Stimulated activated naive B cell treated with anti-CD40 and anti-IgM and Interleukin-4, amounts not matched to agents 10 μg/mL and 1 μg/mL and 100 μg/mL, for 72 hours (primary cell): ENCODE measurements at places on chromosomes 5 and 9.

GRCh38 chr9:14722391-14723035 is at the start of gene CER1:
CER1 (minus strand) TSS chr9:14722733; CDS start chr9:14722672, 61 bp downstream.
- DNase-seq: no peak

GRCh38 chr5:58462623-58463230 is 2.8 kb upstream of the PLK2 start:
- no peak for DNase-seq

GRCh38 chr5:151382576-151382975 is 35.2 kb upstream of the SLC36A2 start:
- no peak for DNase-seq

DNA sequence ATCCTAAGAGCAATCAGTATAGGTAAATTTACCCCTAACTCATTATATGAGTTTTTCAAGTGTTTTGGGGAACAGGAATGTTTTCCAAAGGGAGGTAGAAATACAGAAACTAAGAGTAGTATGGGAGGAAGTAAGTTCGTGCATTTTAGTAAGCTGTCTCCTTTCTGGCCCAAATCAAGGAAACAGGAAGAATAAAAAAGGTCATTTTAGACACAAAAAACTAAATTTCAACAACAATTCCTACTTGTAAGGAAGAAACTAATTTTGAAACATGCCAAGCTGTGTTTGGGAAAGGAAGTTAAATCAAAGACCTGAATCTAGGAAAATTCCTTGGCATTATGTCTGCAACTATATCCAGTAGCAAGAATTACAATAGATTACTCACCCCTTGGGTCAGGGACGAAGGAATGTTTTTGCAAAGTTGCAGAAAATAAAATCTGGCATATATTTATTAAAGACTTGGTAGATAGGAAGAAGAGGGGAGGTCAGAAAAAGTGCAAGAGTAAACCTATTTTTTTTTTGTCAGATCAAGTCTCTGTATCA is 6.5 kb upstream of the RPS6 start:
- no peak for DNase-seq

GRCh38 chr5:13278148-13278547 is 666.3 kb downstream of the DNAH5 start:
- DNase-seq: no peak

GRCh38 chr5:31731710-31732301 is 92.9 kb downstream of the PDZD2 start:
- no peak for DNase-seq

GRCh38 chr5:140255460-140256157 is 47.3 kb downstream of the PFDN1 start:
- DNase-seq: no peak

GRCh38 chr5:180208038-180208434 is 975 bp downstream of the RASGEF1C start:
- no peak for DNase-seq

GRCh38 chr9:87081503-87081902 is 134.2 kb upstream of the GAS1 start:
- DNase-seq: no peak

DNA sequence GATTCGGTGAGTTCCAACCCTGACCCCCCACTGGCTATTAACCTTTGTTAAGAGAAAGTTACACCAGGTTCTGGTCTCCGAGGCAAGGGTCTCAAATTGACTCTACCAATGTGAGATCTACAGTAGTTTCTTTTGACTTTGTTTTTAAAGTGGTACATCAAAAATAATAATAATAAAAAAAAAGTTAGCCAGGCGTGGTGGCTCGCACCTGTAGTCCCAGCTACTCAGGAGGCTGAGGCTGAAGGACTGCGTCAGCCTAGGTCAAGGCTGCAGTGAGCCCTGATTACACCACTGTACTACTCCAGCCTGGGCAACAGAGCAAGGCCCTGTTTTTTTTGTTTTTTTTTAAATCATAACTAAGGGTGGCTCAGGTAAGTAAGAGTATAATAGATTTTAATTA is 1.0 kb upstream of the KLF9 start:
- DNase-seq: no peak

GRCh38 chr9:130423272-130423671 is 21.5 kb upstream of the ASS1 start:
- no peak for DNase-seq

DNA sequence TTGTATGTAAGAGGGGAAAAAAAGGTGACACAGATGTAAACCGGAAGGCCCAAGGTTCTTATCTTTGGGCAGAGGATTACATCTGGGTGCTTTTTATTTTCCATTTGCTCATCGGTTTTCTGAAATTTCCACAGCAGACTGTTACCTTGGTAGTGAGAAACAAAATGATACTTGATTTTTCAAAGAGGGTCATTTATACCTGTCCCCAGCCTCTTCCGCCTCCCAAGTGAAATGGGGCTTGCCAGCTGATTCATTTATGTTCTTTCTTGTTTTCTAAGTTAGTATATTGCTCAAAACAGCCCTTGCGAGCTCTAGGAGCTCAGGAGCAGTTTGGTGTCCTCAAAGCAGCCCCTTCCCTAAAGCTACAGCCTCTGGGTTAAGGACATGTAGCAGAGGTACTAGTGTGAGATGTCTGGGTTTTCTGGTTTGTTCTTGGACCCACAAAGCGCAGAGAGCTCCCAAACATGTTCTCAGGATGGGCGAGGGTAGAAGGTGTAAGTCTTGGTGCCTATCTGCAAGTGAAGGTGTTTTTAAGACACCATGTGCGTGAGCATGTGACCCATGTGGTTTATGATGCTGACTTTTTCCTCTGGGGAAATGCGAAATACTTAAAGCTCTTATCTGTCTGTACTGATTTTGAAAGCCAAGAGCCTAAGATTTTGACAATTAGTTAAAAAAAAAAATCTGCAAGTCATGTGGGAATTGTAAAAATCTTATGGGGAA is 38.3 kb downstream of the DAPK1 start:
- peak; percentile 26 for DNase-seq

DNA sequence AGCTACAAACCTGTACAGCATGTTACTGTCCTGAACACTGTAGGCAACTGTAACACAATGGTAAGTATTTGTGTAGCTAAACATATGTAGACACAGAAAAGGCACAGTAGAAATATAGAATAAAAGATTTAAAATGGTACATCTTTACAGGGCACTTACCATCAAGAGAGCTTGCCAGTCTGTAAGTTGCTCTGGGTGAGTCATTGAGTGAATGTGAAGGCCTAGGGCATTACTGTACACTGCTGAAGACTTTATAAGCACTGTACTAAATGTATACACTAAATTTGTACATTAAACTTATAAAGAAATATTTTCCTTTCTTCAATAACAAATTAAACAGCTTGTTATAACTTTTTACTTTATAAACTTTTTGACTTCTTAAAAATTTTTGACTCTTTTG is 20.5 kb downstream of the ADRB2 start:
- DNase-seq: no peak

DNA sequence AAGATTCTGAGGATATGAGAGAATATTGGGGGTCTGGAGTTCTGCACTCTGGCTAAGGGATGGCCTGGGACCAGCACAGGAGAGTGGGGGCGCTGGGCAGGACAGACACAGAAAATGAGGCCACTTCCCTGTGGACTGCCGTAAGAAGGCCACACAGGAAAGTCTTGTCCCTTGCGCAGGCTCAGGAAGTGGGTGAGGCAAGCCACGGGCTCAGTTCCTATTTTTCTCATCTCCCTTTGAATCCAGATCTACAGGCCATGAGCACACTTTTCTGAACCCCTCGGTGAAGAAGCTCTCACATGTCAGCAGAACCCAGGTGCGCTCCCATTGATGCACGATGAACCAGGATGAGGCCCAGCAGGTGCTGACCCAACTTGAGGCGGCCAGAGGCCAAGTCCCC is 207.4 kb downstream of the AGTPBP1 start:
- no peak for DNase-seq

GRCh38 chr5:34490506-34491250 is 165.4 kb upstream of the RAI14 start:
- DNase-seq: no peak

- no peak for DNase-seq
Measured at GRCh38 chr5:96640696-96641095, 21.5 kb upstream of the CAST start.

DNA sequence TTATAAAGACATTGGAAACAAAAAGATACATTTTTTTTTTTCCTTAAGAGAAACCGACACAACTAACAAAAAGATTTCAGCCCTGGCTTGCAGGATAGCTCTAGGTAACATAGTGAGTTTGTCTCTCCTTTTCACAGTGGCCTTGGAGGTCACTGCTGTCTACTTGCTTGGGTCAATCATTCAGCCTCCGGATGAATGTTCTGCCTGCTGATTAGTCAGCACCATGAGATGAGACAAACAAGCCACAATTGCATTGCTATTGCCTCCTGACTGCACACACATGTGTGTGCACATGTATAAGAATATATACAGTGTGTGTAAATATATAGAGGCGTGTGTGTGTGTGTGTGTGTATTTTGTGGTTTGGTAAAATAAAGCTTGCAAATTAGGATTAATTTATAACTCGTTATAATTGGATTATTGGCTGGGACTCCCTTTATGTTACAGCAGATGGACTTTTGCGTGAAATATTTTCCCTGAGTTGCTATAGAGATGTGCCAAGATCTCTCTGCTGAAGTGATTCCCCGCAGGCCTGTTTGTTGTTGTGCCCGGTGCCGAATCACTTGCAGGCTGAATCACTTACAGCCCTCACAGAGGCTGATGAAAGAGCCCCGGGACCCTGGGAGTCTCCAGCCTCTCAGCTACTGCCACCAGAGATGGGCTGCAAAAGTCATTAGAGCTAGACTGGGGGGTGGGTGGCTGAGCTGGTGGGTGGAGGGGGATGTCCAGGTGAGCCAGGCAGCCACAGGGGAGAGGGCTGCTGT is 161.2 kb downstream of the FGF18 start:
- no peak for DNase-seq

DNA sequence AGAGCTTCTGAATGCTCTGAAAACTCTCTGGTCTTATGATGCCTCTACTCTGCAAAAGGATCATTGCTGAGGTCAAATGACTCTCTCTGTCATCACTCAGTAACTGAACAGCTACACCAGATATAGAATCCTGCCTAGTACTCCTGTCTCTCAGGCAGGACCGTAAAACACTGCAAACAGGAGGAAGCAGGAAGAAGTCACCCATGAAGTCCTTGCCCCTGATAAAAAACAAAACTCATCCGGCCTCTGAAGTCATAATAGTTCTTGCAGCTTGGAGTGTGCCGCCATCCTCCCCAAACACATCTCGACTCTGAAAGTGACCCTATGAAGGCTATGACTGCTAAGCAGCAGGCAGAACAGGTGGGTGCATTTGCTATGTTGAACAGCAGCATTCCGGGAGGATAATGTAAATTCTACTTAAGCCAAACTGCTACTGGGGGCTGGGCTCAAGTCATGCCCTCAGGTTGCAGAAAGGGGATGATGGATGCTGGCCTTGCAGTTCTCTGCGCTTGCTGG is 81.9 kb upstream of the FAM169A start:
- no peak for DNase-seq

GRCh38 chr9:25752398-25752797 is 74.2 kb upstream of the TUSC1 start:
- no peak for DNase-seq

DNA sequence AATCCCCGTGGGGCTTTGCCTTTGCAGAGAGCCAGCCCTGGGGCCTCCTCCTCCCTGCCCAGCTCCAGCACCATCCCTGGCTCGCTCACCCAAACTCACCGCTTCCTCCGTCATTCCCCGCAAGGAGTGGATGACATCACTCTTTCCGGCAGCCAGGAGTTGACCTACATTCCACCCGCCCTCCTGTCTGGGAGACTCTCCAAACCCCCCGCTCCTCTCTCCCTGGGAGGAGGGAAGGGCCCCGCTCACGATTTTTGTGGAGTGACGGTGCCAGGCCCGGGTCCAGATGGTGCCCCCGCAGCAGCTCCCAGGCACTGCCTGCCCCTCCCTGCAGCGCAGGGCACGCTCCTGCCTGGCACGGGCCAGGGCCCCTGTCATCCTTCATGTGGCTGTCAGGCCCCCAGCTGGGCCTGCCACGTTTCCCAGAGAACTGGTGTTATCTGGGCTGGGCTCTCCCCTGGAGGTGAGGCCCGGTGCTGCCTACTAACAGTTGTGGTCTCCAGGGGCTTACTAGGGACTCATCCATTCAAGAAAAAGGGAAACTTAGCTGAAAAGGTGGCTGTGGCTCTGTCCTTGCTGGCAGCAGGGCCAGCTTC is 52.3 kb downstream of the NTNG2 start:
- DNase-seq: no peak

- DNase-seq: no peak
Measured at GRCh38 chr5:65539827-65540226, 23.1 kb downstream of the CENPK start.

DNA sequence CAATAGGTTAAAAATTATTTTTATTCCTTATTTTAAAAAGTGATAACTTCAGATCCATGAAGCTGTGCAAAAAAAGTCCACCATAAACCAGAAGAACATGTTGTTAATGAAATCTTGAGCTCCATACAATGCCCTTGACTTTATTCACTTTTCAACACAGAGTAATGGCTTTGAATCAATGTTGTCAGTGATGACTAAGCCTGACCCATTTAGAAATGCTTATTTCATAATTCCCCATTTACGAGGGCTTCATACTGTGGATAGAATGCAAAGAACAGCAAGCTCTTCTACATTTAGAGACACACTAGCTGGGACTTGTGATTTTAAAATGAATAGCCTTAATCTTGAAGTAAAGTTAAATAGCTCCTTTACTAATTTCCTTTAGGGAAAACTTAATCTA is 25.7 kb upstream of the IL9 start:
- no peak for DNase-seq

GRCh38 chr9:35908504-35909125 is 675 bp upstream of the SPAAR start:
- DNase-seq: no peak

GRCh38 chr5:67748165-67748690 is 467.3 kb upstream of the PIK3R1 start:
- no peak for DNase-seq

DNA sequence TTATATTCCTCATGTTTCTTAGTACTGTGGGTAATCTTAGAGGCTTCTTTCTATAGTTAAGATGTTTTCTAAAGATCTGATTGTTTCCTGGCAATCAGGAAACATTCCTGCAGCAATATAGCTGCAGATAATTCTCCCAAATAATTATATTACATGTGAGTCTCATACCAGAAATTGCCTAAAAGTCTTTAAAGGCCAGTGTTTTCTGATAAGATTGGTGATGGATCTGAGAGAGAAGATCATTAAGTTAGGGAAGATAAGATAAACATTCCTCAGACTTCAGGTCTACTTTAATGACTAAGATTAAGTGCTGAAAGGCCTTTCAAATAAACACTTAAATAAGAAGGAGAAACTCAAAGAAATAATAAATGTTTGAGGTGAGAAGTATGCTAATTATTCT is 107.7 kb upstream of the DAB2 start:
- no peak for DNase-seq

- no peak for DNase-seq
Measured at GRCh38 chr5:142544071-142544753, 141.7 kb downstream of the FGF1 start.

- DNase-seq: peak; percentile 61
Measured at GRCh38 chr5:151257731-151258181, 4.8 kb downstream of the GM2A start.

- peak; percentile 35 for DNase-seq
Measured at GRCh38 chr9:131423171-131423581, 29.3 kb downstream of the PRRC2B start.

DNA sequence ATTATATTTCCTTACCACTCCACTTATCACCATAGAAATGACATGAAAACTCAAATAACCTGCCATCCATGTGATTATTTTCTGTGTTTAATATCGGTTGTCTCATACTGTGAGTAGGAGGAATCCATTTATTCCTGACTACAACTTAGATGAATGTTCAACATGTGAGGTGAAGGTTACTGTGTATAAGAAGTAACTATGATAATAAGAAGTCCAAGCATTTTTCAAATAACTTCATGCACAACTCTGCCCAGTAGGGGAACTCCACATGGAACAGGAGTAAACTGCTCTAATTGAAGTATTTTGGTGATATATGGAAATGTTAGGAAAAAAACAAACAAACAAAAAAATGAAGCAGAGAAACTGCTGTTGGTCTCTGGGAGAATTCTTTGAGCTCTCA is 447.5 kb upstream of the GRIN3A start:
- no peak for DNase-seq
